ENCODE measurements at places on chromosomes 5 and 9.

DNA sequence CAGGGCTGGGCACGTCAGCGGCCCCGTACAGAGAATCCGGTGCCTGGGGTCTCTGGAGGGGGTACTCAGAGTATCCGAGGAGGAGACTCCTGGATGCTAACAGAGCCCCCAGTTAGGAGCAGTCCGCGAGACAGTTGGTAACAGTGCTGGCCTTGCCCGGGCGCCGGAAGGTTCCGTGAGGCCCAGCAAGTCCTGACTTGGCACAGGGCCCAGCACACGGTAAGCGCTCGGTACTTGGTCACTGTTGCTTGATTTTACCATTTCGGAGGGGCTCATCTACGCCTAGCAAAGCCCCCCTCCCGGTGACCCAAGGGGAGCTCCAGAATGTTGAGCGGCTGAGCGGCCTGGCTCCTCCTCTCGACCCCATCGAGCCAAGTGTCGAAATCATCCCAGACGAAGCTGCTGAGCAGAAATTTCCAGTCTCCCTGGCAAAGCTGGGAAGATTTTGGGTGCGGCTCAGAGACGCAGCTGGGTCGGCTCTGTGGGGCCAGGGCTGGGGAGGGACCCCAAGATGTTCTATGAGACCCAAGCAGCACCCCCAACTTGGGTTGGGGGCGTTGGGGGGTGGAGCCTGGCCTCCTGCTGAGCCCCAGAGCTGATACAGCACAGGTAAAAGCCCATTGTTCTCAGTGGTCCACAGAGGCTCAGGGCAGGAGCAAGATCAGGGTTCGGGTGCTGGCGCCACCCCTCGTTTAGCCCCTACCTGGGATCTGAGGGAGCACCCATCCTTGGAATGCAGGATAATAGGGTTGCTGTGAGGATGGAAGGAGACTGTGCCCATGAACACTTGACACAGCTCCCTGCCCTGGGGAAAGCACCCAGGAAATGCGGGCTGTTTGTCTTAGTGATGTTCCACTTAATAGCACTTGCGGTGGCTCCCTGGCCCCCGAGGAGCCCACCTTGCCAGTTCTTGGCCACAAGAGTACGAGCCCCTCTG lies 137.2 kb downstream of the C9orf50 start:
- DNase-seq: peak; percentile 53

GRCh38 chr5:34722183-34722582 lies 66.1 kb downstream of the RAI14 start:
- DNase-seq: no peak

GRCh38 chr5:176203086-176203485 lies 35.1 kb upstream of the SIMC1 start:
- DNase-seq: no peak

GRCh38 chr9:120439926-120440325 lies 140.0 kb downstream of the CDK5RAP2 start:
- DNase-seq: no peak

DNA sequence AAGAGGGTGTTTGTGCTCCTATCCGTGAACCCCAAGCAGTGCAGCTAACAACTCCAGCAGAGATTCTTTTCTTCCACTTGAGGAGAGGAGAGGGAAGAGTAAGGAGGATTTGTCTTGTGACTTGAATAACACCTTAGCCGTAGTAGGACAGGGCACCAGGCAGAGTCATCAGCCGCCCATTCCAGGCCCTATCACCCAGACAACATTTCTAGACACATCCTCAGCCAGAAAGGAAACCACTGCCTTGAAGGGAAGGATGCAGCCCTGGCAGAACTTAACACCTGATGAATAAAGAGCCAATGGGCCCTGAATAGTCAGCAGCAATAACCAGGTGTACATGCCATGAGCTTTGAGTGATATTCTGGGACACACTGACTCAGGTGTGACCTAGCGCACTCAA lies 1013.0 kb upstream of the COX7C start:
- no peak for DNase-seq

DNA sequence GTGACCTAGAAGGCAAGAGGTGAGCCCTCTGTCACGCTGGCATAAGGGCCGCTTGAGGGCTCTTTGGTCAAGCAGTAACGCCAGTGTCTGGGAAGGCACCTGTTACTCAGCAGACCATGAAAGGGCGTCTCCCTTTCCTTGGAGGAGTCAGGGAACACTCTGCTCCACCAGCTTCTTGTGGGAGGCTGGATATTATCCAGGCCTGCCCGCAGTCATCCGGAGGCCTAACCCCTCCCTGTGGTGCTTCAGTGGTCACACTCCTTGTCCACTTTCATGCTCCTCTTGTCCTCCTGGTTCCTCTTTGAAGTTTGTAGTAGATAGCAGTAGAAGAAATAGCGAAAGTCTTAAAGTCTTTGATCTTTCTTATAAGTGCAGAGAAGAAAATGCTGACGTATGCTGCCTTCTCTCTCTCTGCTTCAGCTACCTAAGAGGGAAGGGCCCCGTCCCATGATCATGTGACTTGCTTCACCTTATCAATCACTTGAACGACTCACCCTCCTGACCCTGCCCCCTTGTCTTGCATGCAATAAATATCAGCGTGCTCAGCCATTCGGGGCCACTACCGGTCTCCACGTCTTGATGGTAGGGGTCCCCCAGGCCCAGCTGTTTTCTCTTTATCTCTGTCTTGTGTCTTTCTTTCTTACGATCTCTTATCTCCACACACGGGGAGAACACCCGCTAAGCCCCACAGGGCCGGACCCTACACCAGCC lies 16.7 kb upstream of the SCGB3A1 start:
- no peak for DNase-seq

GRCh38 chr5:160064417-160064810 lies 54.8 kb downstream of the PWWP2A start:
- DNase-seq: no peak

GRCh38 chr9:133521122-133522072 lies 3.4 kb downstream of the MYMK start:
- no peak for DNase-seq
